ENCODE measurements at places on chromosomes 2 and 18. TPM values are rescaled to one million over a fixed set of nuclear protein-coding genes. Genes with fewer than 3 reads are reported as not detected.

GRCh38 chr18:77321823-77322805 lies 72.5 kb downstream of the GALR1 start:
- no peaks in the 10 kb centered on the region for H3K27me3 ChIP-seq
- H3K36me3 ChIP-seq: no peaks in the 10 kb centered on the region
- no peak overlapping the region for H3K27ac ChIP-seq

DNA sequence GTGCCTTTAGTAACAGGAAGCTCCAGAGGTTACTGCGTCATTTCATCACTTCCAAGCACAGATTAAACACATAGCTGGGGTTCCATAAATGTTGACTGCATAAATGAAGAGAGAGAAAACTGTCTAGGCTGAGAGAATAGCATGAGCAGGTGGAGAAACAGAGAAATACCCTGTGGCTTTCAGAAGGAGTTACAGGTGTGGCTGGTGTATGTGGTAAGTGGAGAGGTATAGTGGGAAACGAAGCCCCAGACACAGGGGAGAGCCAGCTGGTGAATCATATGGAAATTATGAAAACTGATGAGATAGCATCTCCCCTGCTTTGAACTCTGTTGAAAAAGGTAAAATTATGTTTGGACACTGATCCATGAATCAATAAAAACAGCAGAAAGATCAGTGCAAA lies 807.4 kb upstream of the POU3F3 start:
- no peak overlapping the region for H3K27ac ChIP-seq
- H3K4me1 ChIP-seq: no peaks in the 10 kb centered on the region
- DNase-seq: no peak
- H3K4me3 ChIP-seq: no peak overlapping the region
- H3K27me3 ChIP-seq: no peaks in the 10 kb centered on the region

DNA sequence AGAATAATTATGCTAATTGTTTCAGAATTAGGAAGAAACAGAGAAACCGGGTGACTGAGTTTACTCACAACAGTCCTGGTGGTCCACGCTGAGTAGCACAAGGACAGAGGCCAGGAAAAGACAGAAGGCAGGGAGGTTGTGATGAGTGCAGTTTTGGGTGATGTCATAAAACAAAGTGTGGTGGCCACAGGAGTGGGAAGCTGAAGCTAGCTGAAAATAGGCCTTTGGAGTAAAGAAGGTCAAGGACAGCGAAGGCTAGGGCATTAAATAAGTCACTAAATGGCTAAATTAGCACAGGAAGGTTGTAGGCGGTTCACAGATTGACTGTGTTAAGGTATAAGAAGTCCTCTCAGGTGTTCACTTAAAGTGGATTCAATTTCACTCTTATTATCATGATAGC lies 120.9 kb upstream of the TTN start:
- H3K4me1 ChIP-seq: no peaks in the 10 kb centered on the region
- no peak overlapping the region for H3K4me3 ChIP-seq
- no peaks in the 10 kb centered on the region for H3K27me3 ChIP-seq
- DNase-seq: no peak
- no peaks in the 10 kb centered on the region for H3K36me3 ChIP-seq

DNA sequence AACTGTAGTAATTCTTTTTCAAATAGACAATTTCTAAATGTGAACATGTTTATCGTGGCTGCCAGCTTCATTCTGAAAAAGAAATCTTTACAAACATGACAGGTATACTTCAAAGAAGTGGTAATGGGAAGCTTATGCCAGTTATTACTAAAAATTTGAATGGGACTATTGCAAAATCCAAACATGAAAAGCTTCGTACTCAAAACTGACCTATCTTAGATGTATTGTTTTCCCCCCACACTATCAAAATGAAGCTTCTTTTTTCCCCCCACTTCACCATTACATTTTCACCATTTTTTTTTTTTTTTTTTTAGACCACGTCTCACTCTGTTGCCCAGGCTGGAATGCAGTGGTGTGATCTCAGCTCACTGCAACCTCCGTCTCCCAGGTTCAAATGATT lies 50.4 kb upstream of the SERTAD2 start:
- no peaks in the 10 kb centered on the region for H3K27me3 ChIP-seq
- no peak overlapping the region for H3K27ac ChIP-seq
- DNase-seq: no peak
- H3K4me3 ChIP-seq: no peak overlapping the region
- no peaks in the 10 kb centered on the region for H3K4me1 ChIP-seq
- H3K36me3 ChIP-seq: no peaks in the 10 kb centered on the region

KCNIP3 gene
- polyA plus RNA-seq: 1.6 TPM

DNA sequence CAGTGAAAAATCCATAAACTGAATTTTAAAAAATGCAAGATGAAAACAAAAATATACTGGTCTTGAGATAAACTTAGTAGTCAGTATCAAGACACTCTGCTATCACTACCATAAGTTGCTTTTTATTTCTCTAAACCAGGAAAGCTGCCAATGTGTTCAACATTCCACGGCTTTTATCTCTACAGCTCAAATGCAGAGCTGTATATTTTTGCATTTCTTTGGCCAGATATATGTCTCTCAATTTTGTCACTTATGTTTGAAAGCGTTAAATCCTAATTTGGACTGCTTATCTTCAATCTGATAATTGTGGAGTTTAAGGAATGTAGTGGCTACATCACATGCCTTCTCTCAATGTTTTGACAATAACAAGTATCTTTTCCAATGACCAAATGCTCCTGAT lies 609.5 kb downstream of the EPHA4 start:
- no peak overlapping the region for H3K27ac ChIP-seq
- DNase-seq: no peak
- no peaks in the 10 kb centered on the region for H3K27me3 ChIP-seq

STARD6 gene
- polyA plus RNA-seq: not detected

DNA sequence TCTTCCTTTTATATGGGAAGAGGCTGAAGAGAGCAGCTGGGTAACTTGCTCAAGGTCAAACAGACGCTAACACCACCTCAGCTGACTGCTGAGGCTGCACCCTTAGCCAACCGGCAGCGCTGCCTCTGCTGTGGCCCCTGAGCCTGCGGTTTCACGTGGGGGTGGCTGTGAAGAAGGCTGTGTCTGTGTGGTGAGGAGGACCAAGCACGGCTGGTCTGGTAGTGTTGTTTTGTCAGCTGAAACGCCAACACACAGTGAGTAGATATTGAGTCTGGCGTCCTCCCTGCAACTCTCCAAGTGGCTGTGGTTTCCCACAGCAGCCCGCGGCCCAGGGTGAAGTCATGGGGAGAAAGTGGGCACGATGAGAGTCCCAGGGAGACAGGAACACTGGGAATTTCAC lies 69.6 kb downstream of the THNSL2 start:
- no peak overlapping the region for H3K27ac ChIP-seq
- no peaks in the 10 kb centered on the region for H3K27me3 ChIP-seq
- no peak overlapping the region for H3K4me3 ChIP-seq
- no peaks in the 10 kb centered on the region for H3K36me3 ChIP-seq

DNA sequence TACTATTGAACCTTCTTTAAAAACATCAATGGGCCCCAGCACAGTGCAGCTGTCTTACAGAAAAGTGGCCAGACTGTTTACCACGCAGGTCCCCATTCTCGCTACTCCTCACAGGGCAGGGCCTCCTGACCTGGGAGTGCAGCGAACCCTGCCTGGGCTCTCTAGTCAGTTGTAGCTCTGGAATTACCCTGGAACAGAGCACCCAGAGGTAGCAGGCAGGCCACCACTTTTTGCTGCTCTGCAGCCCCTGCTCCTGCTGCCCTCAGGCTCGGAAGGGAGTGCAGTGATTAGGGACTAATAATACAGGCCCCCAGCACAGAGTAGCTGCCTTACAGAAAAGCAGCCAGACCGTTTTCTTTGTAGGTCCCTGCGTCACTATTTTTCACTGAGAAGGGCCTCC lies 1563.0 kb downstream of the SUCLG1 start:
- no peaks in the 10 kb centered on the region for H3K36me3 ChIP-seq
- H3K27me3 ChIP-seq: no peaks in the 10 kb centered on the region
- DNase-seq: no peak
- H3K4me1 ChIP-seq: no peaks in the 10 kb centered on the region

IL36A gene
- polyA plus RNA-seq: not detected

All from SK-N-SH (cell line).